ENCODE measurements at places on chromosomes 4 and X.

DNA sequence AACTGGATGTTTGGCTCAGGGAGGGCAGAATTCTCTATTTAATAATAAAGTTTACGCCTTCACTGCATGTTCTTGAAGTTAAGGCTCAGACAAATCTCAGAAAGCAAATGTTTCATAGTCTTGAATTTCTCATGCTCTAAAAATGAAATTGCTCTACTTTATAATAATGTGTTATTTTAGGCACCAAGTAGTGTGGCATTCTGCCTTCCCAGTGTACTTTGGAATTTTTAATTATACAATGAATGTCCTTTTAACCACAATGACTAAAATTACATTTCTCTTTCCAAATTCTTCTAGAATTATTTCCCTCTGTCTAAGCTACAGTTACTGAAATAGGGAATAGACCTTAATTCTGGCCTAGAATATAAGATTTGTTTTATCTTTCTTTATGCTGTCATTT is 97.9 kb upstream of the PDE5A start:
- H3K4me3 ChIP-seq: no peak overlapping the region
- H3K36me3 ChIP-seq: no peaks in the 10 kb centered on the region
- no peak overlapping the region for H3K27ac ChIP-seq
- no peaks in the 10 kb centered on the region for H3K4me1 ChIP-seq

DNA sequence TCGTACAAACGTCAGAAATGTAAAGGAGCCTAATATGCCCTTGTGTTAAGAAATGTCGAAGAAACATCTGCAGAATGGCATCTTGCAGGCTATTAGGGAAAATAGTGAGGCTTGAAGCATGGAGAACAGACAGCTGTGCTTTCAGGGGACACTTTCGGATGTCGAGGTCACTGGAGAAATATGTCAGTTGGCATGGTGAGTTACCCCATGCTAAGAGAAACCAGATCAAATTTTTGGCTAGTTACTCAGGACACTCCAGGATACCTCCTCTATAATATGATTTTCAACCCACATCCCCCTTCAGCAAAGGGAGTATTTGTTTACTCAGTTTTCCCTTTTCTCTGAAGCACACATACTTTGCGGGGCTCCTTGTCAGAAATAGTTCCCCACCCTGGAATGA is 171.4 kb downstream of the GPC3 start:
- no peaks in the 10 kb centered on the region for H3K27me3 ChIP-seq
- no peak for DNase-seq
- no peak overlapping the region for H3K27ac ChIP-seq
- no peaks in the 10 kb centered on the region for H3K4me1 ChIP-seq
- H3K4me3 ChIP-seq: no peak overlapping the region

DNA sequence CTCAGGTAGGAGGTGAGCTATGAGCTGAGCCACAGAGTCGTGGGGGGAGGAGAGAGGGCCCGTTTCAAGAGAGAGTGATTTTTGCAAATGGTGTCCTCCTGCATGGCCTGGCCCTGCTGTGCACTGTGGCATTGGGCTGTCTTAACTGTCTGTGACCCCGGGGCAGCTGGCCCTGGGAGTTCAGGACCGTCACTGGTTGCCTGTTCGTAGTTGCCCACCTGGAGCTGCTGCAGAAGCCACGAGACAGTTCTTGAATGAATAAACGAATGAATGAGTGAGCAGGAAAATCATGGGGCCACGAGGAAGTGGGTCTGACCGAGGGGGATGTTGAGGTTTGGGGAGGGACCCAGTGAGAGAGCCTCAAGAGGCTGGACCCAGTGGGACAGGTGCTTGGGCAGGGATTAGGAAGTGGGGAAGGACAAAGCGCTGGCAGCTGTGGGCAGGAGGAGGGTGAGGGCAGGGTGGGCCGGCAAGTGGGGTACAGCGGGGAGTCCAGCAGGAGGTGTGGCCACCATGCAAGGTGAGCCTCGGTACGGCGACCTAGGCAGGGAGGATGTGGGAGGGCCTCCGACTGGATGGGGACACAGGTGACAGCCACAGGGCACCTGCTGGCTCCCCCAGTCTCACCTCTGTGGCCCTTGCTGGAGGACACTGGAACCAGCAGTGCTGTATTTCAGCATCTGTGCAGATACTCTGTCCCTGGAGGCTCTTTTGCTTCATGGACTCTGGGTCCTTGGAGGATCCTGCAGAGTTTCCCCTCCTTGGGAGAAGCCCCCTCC is 10.2 kb downstream of the RGS12 start:
- H3K4me3 ChIP-seq: no peak overlapping the region
- no peak for DNase-seq
- peaks cover 89% of the 10 kb centered on the region for H3K4me1 ChIP-seq
- H3K27ac ChIP-seq: peak overlapping the region; percentile 45

DNA sequence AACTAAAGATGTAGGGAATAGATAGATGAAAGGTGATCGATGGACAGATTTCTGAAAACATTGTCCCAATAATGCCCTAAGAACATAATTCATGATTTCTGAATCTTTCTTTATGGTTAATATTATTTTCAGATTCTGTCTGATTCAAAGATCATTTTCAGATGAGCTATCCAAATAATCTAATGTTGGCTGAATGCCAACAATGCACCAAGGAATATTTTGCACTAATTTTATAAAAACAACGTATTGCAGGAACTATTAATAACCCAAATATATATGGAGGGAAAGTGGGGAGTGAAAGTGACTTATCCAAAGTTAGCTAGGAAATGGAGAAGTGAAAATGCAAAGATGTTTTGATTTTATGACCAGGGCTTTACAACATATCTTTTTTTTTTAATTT is 1675.5 kb downstream of the STIM2 start:
- no peak for DNase-seq
- H3K4me3 ChIP-seq: no peak overlapping the region
- no peaks in the 10 kb centered on the region for H3K4me1 ChIP-seq

DNA sequence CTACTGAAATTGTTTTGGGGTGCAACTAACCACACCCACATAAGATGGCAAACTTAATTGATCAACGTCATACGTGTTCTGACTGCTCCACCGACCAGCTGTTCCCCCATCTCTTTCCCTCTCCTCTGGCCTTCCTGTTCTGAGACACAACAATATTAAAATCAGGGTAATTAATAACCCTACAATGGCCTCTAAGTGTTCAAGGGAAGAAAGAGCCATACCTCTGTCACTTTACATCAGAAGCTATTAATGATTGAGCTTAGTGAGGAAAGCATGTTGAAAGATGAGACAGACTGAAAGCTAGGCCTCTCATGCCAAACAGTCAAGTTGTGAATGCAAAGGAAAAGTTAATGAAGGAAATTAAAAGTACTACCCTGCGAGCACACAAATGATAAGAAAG is 173.9 kb upstream of the FTHL17 start:
- H3K4me1 ChIP-seq: peaks cover 4% of the 10 kb centered on the region
- H3K4me3 ChIP-seq: no peak overlapping the region
- no peaks in the 10 kb centered on the region for H3K36me3 ChIP-seq

GRCh38 chr4:11729548-11729947 is 300.9 kb upstream of the HS3ST1 start:
- H3K4me3 ChIP-seq: no peak overlapping the region
- no peaks in the 10 kb centered on the region for H3K27me3 ChIP-seq
- no peaks in the 10 kb centered on the region for H3K4me1 ChIP-seq
- DNase-seq: no peak

GRCh38 chr4:1050486-1051213 is 39.2 kb downstream of the FGFRL1 start:
- H3K4me3 ChIP-seq: no peak overlapping the region
- H3K4me1 ChIP-seq: peaks cover 8% of the 10 kb centered on the region
- H3K27ac ChIP-seq: no peak overlapping the region

DNA sequence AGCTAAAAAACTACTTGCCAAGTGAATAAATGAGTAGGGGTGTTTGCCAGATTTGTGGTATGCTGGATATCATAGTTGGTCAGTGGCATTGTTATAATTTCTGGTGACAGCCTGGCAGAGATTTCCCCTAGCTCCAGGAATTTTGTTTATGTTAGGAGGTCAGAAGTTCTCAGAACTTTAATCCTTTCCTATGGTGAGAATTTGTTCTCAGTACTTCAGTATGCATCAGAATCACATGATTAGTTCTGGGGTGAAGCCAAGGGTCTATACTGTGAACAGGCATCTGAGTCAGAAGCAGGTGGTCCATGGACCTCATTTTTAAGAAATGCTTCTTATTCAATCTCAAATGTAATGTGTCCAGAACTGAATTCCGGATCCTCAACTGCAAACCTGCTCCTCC is 10.5 kb downstream of the RASSF6 start:
- DNase-seq: no peak
- H3K4me3 ChIP-seq: no peak overlapping the region
- H3K4me1 ChIP-seq: no peaks in the 10 kb centered on the region
- no peaks in the 10 kb centered on the region for H3K36me3 ChIP-seq

- H3K27me3 ChIP-seq: no peaks in the 10 kb centered on the region
- no peak overlapping the region for H3K27ac ChIP-seq
- no peaks in the 10 kb centered on the region for H3K36me3 ChIP-seq
- peaks cover 9% of the 10 kb centered on the region for H3K4me1 ChIP-seq
These were observed 95.9 kb upstream of the MYOZ2 start for GRCh38 chr4:119039779-119040178.

- no peak overlapping the region for H3K4me3 ChIP-seq
- H3K27ac ChIP-seq: no peak overlapping the region
- H3K4me1 ChIP-seq: no peaks in the 10 kb centered on the region
- no peak for DNase-seq
These were observed 262.3 kb downstream of the KCTD8 start for GRCh38 chr4:44186096-44186849.

DNA sequence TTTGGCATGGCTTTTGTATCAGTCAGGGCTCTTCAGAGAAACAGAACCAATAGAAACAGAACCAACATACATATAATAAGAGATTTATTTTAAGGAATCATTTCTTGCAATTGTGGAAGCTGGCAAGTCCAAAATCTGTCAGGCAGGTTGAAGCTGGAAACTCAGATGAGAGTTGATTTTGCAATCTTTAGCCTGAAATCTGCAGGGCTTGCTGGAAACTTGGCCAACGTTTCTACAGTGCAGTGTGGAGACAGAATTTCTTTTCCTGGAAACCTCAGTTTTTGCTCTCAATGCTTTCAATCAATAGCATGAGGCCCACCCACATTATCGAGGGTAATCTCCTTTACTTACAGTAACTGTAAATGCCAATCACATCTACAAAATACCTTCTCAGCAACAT is 45.4 kb downstream of the COMMD8 start:
- no peak overlapping the region for H3K4me3 ChIP-seq
- no peak for DNase-seq
- no peak overlapping the region for H3K27ac ChIP-seq
- H3K36me3 ChIP-seq: no peaks in the 10 kb centered on the region
- H3K27me3 ChIP-seq: no peaks in the 10 kb centered on the region
- H3K4me1 ChIP-seq: no peaks in the 10 kb centered on the region

DNA sequence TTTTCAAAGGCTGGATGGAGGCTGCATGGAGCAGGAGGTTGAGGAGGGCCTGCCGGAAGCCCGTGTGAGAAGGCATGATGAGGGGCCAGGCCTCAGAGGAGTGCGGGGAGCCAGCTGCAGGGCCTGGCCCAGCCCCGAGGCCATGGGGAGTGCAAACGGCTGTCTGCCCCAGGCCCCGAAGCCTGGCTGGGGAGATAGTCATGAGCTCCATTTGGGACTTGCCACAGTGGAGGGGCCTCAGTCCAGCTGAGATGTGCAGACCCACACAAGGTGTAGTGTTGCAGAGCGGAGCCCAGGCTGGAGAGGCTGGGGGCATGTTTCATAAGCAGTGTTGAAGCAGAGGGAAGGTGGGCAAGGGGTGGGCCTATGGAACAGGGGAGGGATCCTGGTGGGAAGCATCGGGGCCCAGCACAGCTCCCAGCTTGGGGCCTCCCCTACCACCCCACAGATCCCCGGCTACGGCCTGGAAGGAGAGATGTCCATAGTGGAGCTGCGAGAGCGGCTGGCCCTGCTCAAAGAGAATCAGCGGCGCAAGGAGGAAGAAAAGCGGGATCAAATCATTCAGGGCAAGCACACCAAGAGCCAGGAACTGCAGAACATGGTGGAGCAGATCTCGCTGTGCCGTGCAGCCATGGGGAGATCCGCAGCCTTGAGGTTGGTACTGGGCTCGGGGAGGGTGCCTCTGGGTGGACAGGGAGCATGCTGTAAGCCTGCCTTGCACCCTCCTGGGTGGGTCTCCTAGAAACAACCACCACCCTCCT is 9.1 kb upstream of the RNF4 start:
- no peak overlapping the region for H3K4me3 ChIP-seq
- DNase-seq: no peak
- H3K4me1 ChIP-seq: no peaks in the 10 kb centered on the region
- peaks cover 19% of the 10 kb centered on the region for H3K27me3 ChIP-seq

- H3K4me3 ChIP-seq: peak overlapping the region; percentile 96
- H3K36me3 ChIP-seq: peaks cover 6% of the 10 kb centered on the region
- H3K4me1 ChIP-seq: peaks cover 22% of the 10 kb centered on the region
- H3K27me3 ChIP-seq: peaks cover 15% of the 10 kb centered on the region
- DNase-seq: peak; percentile 63
These were observed 605 bp upstream of the FAT1 start for GRCh38 chr4:186724058-186724863.

GRCh38 chr4:77003400-77003799 is 53.8 kb downstream of the SEPTIN11 start:
- H3K27ac ChIP-seq: peak overlapping the region; percentile 97
- peaks cover 54% of the 10 kb centered on the region for H3K36me3 ChIP-seq
- DNase-seq: no peak
- peaks cover 90% of the 10 kb centered on the region for H3K4me1 ChIP-seq
- no peaks in the 10 kb centered on the region for H3K27me3 ChIP-seq
- H3K4me3 ChIP-seq: peak overlapping the region; percentile 18

DNA sequence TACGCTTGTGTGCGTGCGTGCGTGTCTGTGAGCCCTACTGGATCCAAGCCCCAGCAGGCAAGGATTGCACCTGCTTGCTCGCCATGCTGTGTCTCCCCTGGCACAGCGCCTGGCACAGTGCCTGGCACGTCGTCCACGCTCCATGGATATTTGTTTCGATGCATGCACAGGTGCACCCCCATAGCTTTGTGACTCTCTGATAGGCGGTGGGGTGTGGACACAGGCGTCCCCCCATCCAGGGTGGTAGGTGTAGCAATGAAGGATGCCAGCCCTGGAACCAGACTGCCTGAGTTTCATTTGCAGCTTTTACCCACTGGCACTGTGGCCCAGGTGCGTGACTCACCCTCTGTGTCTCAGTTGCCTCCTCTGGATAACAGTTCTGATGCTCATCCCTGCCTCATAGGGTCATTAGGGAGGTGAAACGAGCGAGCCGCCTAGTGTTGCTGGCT is 20.2 kb downstream of the PIGG start:
- H3K36me3 ChIP-seq: peaks cover 65% of the 10 kb centered on the region
- H3K4me3 ChIP-seq: no peak overlapping the region
- no peak for DNase-seq
- H3K27ac ChIP-seq: no peak overlapping the region
- H3K27me3 ChIP-seq: peaks cover 2% of the 10 kb centered on the region

DNA sequence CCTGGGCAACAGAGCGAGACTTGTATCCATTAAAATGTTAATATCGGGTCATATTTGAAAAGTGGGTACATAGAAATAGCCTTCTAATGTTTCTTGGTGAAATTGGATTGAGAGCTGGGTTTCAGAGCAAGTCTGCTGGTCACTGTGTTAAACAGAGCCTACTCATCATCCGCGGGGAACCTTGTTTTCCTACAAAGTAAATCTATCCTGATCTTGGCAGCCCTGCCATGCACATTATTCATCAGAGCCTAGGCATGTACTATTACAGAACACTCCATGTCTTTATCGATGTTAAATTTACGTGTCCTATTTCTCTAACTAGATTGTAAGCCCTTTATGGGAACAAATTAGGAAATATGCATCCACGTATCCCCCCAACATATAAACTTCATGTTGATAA is 18.7 kb downstream of the SETD7 start:
- H3K27ac ChIP-seq: no peak overlapping the region
- H3K4me3 ChIP-seq: no peak overlapping the region
- no peak for DNase-seq
- H3K36me3 ChIP-seq: peaks cover 12% of the 10 kb centered on the region

- H3K27me3 ChIP-seq: no peaks in the 10 kb centered on the region
- H3K36me3 ChIP-seq: no peaks in the 10 kb centered on the region
- H3K27ac ChIP-seq: no peak overlapping the region
- H3K4me3 ChIP-seq: no peak overlapping the region
- no peak for DNase-seq
These were observed 379.9 kb downstream of the ADAM29 start for GRCh38 chr4:175297965-175298565.
